ENCODE measurements at places on chromosomes 2 and 18.

DNA sequence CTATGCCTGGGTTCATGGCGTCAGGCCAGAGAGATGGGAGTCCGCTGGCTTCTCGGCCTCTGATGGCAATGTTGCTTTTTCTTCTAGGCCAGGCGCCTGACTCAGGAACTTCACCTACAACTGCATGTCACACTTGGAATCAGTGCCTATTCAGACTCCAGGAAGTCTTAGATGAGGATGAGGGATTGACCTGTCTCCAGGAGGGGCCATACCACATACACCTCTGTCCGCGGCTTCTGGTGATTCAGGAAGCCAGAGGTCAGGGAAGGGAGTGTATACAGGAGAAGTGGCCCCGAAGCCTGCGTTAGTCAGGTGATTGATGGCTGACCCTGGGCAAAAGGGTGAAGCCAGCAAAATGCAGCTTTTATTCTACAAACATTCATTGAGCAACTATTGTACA lies 109.1 kb upstream of the RMDN2 start:
- DNase-seq: no peak

DNA sequence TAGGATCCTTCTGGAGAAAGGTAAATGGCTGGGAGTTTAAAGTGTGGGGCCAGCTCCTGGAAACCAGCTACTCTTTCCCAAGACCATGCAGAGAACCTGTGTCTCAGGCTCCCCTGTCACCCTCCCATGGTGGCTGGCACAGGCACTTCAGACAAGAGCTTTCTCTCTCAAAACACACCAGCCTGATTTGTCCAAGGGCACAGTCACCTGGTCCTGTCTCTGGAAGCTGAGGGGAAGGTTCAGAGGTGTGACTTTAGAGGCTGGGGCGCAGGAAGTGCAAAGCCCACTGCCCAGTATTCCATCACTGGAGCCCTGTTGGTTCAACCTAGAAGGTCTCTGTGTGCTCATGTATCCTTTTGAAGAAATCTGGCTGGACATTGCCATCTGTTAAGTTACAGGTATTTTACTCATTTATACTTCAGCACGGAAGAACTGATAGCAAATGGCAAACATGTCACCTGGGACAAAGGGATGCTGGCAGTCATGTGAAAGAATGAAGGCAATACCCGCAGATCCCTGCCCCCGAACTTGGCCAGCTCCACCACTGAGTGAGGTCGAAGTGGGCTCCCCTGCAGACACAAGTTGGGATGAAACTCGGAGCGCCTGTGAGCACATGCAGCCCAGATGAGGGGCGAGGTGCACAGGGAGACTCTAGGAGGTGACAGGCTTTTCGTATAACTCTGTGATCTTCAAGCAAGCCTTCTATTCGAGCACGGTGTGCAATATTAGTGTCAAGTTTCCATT lies 96.9 kb upstream of the MGAT4A start:
- no peak for DNase-seq

- DNase-seq: no peak
Measured at GRCh38 chr2:102110596-102111334, 31.8 kb upstream of the IL1R1 start.

- DNase-seq: peak; percentile 60
Measured at GRCh38 chr2:68971591-68972231, 2.7 kb upstream of the GKN1 start.

DNA sequence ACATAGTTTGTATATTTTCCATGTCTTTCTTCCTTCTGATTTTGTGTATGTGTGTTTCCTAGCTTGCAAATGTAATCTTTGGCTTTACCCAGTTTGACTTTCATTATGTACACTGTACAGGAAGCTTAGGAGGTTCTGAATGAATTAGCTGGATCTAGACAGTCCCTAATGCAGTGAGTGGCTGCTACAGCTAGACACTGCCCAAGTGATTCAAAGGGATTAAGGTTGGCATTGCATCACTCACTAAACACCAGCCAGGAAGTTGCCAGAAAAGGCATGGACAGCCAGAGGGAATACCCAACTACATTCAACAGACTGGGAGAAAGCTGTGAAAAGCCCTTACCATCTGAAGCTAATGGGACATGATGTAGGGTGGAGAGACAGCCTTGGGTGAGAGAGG lies 316.0 kb upstream of the MEX3C start:
- DNase-seq: no peak

- DNase-seq: no peak
Measured at GRCh38 chr2:6401301-6401700, 464.4 kb downstream of the CMPK2 start.

All from foreskin melanocyte (primary cell).